ENCODE measurements at places on chromosomes 4 and X. TPM values are rescaled to one million over a fixed set of nuclear protein-coding genes. Genes with fewer than 3 reads are reported as not detected.
A peak's percentile ranks its signal among the peaks of the same experiment; 100 is the strongest.

The STBD1 gene
- total RNA-seq: 8.8 TPM

The RIPPLY1 gene
- not detected for total RNA-seq

The MGAT4D gene
- total RNA-seq: not detected

GRCh38 chr4:109967798-109968520 is 55.3 kb downstream of the EGF start:
- H3K27ac ChIP-seq: no peak overlapping the region
- H3K4me1 ChIP-seq: no peaks in the 10 kb centered on the region
- no peak for DNase-seq

GRCh38 chr4:13174001-13174400 is 310.1 kb downstream of the RAB28 start:
- H3K27ac ChIP-seq: peak overlapping the region; percentile 32
- no peaks in the 10 kb centered on the region for H3K27me3 ChIP-seq
- no peak overlapping the region for H3K4me3 ChIP-seq
- no peaks in the 10 kb centered on the region for H3K4me1 ChIP-seq

GRCh38 chr4:37132975-37133360 is 111.6 kb upstream of the NWD2 start:
- H3K36me3 ChIP-seq: no peaks in the 10 kb centered on the region
- H3K27ac ChIP-seq: no peak overlapping the region
- no peak for DNase-seq
- no peak overlapping the region for H3K4me3 ChIP-seq
- H3K4me1 ChIP-seq: no peaks in the 10 kb centered on the region
- H3K27me3 ChIP-seq: no peaks in the 10 kb centered on the region

DNA sequence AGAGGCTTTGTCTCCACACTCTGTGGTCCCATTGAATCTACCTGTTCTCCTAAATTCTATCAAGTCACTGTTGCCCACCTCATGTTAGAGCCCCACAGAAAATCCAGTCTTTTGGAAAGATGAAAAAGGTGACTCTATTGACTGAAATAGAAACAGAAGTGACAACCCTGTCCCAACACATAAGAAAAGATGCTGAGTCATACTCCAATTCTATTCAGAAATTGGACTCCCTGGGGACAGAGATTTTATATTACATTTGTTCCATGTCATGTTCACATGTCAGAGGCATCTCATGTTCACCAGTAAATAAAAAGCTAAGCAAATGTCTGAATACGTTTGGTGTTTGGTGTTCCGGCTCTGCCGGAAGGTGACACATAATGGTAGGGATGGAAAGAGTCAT is 2.9 kb upstream of the GRPR start:
- DNase-seq: no peak
- no peak overlapping the region for H3K4me3 ChIP-seq
- no peaks in the 10 kb centered on the region for H3K4me1 ChIP-seq
- no peaks in the 10 kb centered on the region for H3K27me3 ChIP-seq
- no peaks in the 10 kb centered on the region for H3K36me3 ChIP-seq

DNA sequence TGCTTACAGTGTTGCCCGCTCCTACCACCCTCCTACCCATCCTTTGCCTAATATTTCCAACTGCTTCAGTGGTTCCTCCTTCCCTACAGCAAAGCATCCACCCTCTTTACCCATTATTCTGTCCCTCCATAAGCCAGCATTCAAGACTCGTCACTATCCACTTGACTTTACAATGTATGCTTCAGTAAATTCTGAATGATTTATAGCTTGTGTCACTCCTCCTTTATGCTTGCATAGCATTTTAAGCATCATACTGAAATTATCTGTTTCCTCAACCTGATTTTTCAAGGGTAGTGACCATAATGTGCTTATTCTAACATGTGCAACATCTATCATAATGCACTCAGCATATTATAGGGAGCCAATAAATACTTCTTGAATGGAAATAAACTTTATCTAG is 365.5 kb downstream of the RAB28 start:
- no peak overlapping the region for H3K4me3 ChIP-seq
- DNase-seq: no peak
- H3K27ac ChIP-seq: no peak overlapping the region
- H3K36me3 ChIP-seq: no peaks in the 10 kb centered on the region
- no peaks in the 10 kb centered on the region for H3K27me3 ChIP-seq

Measured in breast epithelium (tissue), 4 donors.